CD4-positive, alpha-beta T cell treated with Interleukin-10 for 1 hour (primary cell): ENCODE measurements at places on chromosomes 2 and 18.

- DNase-seq: no peak
Observed at GRCh38 chr2:166224197-166224596, 96.4 kb upstream of the SCN1A start.

GRCh38 chr2:152154462-152154861 lies 21.1 kb downstream of the STAM2 start:
- no peak for DNase-seq

DNA sequence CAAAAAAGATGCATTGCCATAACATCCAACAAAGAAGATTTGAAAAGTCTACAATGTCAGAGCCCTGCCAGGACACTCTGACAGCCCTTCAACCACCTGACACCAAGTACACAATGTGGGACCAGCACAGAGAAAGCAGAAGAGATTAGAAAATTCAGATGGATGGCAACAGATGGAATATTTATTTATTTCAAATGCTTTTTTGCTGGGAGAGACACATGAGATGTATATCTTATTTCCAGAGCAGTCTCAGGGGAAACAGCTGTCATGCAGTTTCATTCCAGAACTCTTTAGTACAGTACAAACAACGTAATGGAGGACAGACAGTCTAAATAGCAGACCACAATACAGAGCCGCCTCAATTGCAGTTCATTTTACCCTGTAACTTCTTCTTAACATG lies 110.1 kb downstream of the MAIP1 start:
- no peak for DNase-seq

DNA sequence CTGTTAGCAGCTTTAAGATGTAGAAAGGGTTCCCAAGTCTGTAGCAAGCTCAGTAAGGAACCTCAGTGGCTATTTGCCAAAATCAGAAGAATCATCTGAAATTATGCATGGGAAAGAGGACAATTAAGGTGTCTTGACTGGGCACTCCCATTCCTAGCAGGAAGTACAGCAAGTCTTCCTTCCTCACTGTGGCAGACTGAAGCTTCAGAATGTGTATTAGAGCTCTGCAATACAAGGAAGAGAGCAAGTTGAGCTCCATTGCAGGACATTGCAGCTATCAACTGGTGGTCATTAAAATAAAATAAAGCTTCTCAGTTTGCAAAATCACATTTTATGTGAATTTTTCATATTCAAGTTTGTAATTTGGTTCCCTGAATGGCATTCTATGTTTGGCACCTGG lies 200.5 kb upstream of the CHAC2 start:
- DNase-seq: no peak

- no peak for DNase-seq
Observed at GRCh38 chr2:138794724-138795123, 14.5 kb upstream of the NXPH2 start.

- DNase-seq: no peak
Observed at GRCh38 chr2:42100683-42101205, 52.9 kb downstream of the PKDCC start.

DNA sequence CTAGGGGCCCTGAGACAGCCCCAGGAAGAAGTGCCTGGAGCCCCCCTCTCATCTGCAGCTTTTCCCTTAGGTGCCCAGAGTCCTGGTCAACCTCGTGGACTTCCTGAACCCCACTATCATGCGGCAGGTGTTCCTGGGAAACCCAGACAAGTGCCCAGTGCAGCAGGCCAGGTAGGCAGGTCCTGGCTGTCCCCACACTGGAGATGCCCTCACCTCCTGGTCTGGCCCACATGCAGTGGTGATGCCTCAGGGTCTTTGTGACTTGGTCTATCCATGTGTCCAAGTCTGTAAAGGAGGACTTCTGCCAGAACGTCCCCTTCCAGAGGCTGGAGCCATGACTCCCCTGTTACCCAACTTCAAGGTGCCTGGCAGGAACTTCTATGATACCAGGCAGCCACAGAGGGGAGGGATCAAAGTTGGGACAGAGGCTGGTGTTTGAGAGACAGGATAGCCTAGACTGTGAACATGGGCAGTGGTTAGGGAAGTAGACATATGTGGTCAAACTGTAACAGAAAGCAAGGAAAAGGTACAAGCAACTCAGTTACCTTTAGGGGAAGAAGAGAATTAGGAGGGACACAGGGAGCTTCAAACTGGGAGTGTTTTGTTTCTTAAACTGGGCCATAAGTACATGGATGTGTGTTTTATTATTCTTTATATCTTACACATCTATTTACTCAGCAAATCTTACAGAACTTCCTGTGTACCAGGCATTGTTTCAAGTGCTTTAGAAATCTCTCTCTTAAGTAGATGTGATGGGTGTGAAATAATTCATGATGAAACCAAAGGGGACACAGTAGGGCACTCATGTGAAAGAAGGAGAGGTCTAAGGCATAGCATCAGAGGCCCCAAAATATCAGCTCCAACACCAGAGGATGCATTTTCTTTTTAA lies 107.1 kb downstream of the PLB1 start:
- no peak for DNase-seq
